ENCODE measurements at places on chromosomes 12 and 14.

GRCh38 chr12:6468283-6468575 is 2.2 kb downstream of the VAMP1 start:
- DNase-seq = no peak

GRCh38 chr14:45095143-45095542 is 11.2 kb downstream of the PRPF39 start:
- no peak for DNase-seq

DNA sequence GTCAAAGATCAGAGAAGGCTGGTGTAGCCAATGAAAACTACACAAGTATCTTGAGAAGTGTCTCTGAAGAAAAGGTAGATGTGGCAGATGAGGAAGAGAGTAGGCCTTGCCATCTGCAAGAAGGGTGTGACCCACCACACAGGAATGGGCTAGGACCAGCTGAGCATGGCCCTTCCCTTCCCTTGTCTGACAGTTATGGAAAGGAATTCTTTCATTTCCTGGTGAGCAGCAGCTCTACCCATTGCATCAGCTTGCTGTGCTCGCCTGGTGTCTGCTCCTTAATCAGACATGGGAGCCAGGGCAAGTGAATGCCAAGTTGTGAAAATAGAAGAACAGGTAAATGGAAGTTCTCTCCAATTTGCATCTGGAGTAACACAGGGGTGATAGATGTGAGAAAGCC is 145.2 kb upstream of the KRR1 start:
- DNase-seq = no peak

DNA sequence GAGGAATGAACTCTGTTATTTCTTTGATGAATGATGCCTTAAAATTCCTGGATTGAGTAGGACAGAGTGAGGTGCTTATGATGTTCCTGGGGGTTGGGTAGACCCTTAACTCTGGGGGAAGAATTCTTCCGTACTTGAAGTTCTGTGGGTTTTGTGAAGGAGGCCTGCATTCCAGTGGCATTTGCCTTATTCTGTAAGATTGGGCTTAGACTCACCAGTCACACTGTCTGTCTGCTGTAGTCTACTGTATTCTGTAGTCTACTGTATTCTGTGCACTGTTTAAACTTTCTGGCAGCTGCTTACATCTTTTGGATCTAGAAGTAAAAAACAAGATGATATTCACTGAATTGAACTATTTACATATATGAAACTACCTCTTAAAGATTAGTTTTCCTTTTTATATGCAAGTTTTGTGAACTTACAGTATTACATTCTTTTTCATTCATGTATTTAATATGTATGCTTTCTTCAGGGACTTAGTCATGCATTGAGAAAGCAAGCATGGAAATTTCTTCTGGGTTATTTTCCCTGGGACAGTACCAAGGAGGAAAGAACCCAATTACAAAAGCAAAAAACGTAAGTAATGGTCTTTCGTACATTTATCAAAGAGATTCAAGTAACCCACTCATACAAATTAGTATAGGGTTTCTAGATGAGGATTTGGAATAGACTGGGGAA is 42.3 kb upstream of the TPH2 start:
- DNase-seq = no peak

- DNase-seq = no peak
Measured at GRCh38 chr12:11958221-11959091, 112.3 kb upstream of the BCL2L14 start.

DNA sequence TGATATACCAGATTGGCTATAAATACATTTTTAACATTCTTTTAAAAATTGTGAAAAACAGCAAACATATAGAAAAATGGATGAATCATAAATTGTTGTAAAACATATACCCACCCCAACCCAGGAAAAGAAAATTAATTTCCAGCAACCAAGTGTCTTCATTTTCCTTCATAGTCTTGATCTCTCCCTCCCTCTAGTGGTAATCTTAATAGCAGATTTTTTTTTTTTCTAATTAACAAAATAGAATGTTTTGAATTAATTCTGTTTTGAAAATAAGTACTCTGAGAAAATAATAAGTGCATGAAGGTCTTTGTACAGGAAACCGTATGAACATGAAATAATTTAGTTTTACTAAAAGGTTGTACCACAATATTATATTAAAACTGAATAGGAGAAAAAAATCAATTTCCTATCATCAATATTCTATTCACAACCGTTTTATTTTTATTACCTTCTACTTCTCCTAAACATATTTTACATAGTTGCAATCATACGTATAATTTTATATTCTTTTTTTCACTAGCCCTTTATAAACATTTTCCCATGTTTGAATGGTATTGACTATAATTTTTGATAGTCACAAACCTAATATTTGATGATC is 7.0 kb downstream of the ETNK1 start:
- DNase-seq = no peak

GRCh38 chr12:16021676-16022075 is 110.5 kb downstream of the DERA start:
- no peak for DNase-seq

DNA sequence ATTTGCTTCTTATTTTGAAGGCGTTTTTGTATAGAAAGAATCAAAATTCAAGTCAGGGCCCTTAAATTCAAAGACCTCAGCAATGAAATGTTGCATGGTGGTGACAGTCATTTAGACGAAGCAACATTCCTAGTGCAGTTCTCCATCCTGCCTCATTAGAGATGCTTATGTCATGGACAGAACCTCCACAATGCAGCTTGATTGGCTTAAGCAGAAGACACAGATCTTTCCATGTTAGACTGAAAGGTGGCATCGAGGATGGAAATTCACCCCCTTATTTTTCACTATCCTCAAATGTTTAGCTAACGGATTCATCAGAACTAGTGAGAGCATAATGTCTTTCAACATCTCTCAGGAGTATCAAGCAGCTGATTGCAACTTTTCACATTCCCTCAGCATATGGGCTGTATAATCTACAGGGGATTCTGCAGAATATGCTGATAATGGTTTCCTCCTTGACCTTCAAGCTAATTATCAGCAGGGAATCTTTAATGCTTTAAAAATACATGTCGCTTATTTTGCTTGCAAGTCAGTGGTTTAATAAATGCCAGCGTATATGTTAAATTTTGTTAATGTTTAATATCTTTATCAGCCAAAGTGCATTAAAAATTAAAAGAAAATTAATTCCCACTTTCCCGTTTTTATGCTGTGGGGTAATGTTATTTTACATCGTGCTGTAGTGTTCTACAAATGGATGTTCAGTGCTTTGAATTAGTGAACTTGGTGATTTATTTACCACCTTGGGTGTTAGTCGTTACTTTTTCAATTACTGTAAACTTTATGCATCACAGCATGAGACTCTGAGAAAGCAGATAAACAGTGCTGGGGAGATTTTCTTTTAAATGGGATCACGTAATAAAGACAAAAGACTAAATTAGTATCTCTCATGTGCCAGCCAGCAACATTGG is 12.8 kb upstream of the NRDE2 start:
- DNase-seq = no peak

DNA sequence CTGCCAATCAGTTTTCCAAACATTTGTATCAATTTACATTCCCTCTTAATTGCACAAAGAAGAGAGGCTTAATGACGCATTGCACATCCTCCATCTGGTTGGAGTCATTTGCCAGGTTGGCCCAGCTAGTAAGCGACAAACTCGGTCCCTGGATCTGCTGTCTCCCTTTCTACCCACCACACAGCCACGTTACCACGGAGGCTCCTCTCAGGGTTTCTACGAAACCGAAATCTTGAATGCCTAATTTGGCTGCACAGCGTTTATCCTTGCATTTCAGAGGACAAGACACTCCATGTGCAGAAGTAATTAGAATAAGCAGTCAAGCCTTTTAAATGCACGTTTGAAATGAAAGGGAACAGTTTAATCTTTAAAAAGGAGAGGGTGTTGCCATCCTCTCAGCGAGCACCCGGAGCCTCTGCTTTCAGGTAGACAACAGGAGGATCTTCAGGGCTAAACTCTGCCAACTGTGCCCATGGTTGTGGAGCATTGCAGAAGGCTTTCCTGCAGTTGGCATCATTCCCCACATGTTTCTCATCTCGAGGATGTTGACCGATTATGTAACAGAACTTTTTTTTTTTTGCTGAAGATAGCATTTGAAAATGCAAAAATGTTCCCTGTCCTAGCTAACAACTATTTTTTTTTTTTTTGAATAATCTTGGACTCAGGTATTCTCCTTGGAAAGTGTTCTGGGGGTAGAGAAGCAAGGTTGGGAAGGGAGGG is 37.8 kb downstream of the SLC24A4 start:
- no peak for DNase-seq

- DNase-seq = no peak
Measured at GRCh38 chr14:30550335-30550734, 8.6 kb upstream of the G2E3 start.

DNA sequence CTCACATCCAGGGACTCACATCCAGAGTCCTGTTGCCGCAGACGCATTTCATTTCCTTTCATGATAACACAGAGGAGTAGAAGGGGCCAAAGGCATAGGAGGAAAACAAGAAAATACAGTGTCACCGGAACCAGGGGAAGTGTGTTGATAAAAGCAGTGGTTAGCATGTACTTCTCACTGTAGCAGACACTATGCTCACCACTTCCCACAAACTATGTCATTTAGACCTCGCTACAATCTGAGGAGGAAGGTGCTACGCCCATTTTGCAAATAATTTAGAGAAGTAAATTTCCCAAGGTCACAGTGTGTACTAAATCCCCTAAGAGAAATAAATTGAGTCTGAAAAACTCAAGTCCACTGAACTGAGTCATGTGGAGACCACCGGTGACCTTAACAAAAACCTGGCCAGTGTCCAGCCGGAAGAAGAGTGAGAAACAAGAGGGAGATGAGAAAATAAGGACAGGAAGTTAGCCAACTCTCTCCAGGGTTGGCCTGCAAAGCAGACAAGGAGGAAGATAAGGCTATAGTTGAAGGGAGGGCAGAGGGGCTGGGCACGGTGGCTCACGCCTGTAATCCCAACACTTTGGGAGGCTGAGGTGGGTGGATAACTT is 25.8 kb upstream of the TMCC3 start:
- DNase-seq = no peak

DNA sequence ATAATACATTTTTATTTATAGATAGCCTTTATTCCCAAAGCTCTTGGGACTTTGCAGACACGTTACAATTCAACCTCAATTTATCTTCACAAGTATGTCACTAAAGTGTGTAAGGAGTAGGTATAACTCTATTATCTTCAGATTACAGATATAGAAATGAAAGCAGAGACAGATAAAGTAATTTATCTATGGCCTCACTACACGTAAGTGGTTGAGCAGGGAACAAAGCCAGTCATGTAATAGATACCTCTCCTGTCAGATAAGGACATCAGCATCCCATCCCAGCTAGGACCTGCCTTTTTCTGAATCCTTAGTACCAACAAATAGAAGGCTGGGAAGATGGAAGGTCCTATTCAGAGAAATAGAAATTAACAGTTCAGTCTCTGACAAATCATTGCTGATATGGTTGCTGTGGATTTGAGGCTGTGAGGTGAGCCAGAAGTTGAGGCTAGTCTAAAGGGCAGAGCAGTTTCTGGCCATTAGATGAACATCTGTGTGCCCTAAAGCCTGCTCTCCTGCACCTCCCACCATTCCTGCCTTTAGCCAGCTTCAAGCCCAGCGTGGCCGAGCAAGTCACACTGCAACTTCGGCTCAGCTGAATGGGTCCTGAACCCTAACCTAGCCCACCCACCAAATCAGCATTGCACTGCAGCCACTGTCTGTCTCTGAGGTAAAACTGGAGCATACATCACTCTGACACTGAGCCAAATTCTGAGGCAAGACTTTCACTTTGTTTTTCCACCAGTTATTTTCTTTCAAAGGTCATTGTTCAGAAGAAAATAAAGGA is 71.1 kb upstream of the PLEKHA5 start:
- no peak for DNase-seq

Measured in activated naive CD4-positive, alpha-beta T cell (primary cell).